ENCODE measurements at places on chromosomes 7 and 10.

DNA sequence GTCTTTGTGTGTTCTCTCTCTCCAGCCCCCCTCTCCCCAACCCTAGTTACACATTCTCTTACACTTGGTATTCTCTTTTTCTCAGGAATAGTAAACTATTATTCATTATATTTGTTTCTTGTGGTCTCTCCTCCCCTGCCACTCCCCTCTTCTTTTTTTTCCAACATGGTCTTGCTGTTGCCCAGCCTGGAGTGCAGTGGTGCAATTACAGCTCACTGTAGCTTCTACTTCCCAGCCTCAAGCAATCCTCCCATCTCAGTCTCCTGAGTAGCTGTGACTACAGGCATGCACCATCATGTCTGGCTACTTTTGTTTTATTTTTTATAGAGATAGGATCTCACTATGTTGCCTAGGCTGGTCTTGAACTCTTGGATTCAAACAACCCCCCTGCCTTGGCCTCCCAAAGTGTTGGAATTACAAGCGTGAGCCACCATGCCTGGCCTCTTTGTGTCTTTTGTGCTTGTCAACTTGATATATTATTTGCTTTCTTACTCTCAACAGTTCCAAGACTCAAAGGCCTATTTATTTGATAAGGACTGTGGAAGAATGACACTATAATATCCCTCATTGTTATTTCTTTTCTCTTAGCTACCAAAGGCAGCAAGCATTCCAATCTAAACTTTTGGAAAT, 66.9 kb downstream of the MLLT10 start:
- no peak for DNase-seq

DNA sequence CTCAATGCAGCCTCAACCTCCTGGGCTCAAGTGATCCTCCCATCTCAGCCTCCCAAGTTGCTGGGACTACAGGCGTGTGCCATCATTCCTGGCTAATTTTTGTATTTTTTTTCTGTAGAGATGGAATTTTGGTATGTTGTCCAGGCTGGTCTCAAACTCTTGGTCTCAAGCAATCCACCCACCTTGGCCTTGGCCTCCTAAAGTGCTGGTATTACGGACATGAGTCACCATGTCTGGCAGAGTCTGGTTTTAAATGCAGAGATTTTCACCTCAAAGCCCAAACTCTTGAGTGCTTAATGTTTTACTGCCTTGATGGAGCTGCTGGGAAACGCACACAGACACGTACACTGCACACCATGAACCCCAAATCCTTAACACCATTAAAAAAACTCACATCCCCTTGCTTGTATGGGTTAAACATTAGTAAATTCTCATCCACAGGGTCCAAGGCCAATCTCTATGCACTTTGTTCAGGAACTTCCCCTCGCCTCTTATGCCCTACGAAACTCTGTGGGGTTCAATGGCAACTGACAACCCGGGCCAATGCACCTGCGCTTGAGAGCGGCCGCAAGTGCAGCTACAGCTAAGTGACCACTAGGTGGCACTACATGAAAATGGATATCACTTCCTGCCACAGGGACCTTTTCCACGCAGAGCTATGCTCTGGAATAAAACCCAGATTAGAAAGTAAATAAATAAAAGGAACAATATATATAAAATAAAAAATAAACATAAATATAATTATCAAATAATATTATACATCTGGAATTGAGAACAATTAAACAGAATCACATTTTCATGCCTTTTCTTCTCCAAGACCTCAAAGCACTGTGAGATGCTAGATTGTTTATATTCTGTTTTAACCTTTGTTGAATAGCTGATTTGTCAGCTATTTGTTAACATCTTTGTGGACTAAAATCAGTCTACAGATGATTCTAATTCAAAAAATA, 66.9 kb upstream of the AFAP1L2 start:
- DNase-seq, result peak; percentile 22

- no peak for DNase-seq
Observed at GRCh38 chr10:107894516-107894915, 730.0 kb upstream of the SORCS1 start.

DNA sequence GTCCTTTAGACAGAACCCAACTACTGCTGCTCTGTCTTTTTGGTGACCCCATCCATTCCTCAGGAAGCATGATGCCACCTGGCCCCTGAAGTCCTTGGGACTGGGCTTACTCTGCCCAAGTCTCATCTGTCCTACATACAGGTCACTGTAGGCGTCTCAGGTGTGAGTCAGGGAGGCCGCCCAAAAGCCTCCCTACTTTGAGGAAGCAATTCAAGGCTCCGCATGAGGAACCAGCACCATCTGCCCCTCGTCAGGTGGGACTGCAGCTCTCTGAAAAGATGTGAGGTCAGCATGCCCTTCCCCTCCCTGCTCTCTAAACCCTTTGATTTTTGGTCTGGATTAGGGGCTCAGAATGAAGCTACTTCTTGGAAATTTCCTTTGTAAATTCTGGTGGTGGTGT, 354.8 kb downstream of the CXCL12 start:
- no peak for DNase-seq

- DNase-seq, result peak; percentile 16
Observed at GRCh38 chr7:30238721-30239441, 45.5 kb upstream of the ZNRF2 start.

- peak; percentile 44 for DNase-seq
Observed at GRCh38 chr7:99975782-99976521, at the start of gene AZGP1. TSS of gene AZGP1 (minus strand) at chr7:99976031. CDS start at chr7:99976020, 11 bp downstream.

DNA sequence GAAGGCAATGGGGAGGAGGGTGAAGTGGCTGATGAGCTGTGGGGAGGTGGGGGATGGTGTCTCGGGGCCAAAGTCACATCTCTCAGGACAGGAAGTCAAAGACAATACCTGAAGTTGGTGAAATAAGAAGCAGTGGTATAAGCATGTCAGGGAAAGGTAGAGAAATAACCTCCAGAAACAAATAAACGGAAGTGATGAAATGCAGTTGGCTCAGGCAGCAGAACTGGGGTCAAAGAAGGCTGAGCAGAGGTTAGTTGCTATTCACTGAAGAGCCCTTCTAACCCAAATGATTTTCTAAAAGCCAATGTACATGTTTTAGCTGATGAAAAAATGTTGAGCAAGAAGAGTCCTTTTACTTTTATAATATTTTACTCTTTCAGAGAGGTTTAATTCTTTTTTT, 78.6 kb upstream of the ADRB1 start:
- no peak for DNase-seq

GRCh38 chr7:81484261-81484660, 285.6 kb downstream of the HGF start:
- no peak for DNase-seq

- DNase-seq, result no peak
Observed at GRCh38 chr10:85152911-85153310, 824.5 kb downstream of the CCSER2 start.

- DNase-seq, result no peak
Observed at GRCh38 chr10:48475943-48476278, 129.0 kb downstream of the ARHGAP22 start.
